ENCODE measurements at places on chromosomes 7 and 10.

DNA sequence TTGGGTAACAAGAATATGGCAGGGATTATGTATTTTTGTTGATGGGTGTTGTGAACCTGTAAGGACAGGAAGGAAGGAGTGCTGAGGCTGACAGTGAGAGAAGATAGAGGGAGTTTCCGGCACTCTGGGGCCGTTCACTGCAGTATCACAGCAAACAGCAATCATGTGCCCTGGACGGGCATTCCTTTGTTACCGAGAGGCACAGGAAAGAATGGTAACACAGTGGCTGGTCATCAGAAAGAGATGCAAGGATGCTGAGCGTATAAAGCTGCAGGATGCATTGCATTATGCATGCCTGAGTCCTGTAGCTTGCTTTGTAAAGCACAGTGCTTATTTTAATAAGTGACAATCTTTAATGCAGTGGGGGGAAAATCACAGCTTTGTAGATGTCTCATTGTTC, 286.8 kb downstream of the RPS24 start:
- DNase-seq, result no peak

DNA sequence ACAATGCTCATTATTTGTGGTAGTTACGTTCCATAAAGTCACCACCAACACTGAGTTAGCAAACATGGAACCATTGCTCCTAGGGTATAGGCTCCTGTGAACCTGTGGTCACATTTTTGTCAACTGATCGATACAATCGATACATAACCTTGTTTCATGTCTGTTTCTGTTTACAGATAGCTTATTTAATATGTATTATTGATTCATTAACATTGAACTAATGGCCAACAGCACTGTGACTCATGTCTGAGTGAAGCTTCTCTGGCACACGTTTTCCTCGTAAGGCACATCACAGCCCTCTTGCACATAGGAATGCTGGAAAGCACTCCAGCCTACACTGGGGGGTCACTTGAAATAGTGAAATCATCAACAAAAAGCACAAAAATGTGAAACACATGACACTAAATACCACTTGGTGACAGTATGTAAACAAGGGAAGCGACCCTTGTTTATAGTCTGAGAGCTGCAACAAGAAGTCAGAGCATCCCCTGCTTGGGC, 27.0 kb downstream of the GHRHR start:
- no peak for DNase-seq

DNA sequence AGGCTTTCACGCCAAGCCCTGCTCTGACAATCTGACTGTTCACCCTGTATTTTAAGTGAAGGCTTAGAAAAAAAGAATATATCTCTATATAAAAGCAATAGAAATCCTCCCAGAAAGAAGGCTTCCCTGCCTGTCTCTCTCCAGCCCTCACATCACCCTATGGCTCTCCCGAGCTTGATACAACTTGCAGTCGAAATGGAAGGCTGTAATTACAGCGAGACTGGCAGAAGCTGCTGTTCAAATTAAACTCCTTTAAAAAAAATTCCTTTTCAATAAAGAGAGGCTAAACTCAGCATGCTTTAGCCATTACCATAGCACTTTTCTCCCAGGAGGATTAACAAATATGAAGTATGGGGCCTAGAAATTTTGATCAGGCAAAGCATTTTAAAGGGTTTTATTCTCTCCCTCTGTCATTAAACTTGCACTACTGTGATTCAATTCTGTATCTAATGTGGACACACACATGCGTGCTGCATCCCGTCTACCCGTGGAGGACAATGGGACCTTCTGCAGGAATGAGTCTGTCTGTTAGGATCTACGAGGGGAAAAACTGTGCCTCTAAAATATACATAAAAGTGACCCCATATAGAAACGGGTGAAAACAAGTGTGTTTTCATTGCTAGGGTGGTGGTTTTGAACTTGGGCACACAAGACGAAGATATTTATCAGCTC, 223.8 kb downstream of the USP6NL start:
- no peak for DNase-seq

GRCh38 chr10:48251525-48252353, 22.8 kb downstream of the FRMPD2 start:
- peak; percentile 28 for DNase-seq

DNA sequence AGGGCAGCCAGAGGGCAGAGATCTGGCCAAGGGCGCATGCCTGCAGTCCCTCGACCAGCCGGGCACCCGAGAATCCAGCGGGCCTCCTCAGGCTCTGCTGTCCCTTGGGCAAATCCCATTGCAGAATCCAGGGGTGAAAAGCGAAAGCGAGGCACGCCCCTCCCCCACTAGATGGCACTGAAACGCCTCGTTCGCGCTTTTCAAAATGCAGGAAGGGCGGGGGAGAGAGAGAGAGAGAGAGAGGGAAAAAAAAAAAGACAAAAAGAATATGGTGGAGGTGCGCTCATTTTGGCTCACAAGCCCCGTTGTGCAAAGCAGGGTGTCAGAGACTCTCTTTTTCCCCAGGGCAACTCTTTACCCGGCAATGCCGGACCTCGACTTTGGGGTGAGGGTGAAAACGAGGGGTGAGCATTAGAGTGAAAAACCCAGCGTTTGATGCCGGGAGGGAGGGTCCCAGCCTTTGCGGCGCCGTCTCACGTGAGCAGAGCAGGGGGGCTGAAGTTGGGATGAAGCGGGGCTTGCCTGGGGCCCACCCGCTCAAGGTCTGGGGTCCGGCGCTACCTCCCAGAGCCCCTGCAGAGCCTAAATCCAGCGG, 2.5 kb upstream of the TMEM178B start:
- DNase-seq, result peak; percentile 84

- no peak for DNase-seq
These were observed 635 bp downstream of the ZNF12 start for GRCh38 chr7:6705959-6706665.

DNA sequence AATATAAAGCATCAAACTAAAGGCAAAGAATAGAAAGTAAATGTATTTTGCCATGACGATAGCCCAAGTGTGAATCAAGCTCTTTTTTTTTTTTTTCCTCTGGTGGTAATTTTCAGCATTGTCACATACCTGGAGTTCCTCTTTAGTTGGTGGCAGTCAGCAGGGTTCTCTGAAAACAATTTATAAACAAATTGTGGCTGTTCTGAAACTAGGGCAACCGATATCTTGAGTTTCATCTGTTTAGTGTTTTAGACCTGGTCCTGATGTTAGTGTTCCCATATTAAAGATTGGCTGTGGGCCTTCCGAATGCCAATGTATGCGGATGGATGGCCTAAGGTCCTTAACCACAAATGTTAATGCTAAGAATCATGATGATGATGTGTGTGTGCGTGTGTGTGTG, 713.1 kb downstream of the GATA3 start:
- DNase-seq, result no peak

DNA sequence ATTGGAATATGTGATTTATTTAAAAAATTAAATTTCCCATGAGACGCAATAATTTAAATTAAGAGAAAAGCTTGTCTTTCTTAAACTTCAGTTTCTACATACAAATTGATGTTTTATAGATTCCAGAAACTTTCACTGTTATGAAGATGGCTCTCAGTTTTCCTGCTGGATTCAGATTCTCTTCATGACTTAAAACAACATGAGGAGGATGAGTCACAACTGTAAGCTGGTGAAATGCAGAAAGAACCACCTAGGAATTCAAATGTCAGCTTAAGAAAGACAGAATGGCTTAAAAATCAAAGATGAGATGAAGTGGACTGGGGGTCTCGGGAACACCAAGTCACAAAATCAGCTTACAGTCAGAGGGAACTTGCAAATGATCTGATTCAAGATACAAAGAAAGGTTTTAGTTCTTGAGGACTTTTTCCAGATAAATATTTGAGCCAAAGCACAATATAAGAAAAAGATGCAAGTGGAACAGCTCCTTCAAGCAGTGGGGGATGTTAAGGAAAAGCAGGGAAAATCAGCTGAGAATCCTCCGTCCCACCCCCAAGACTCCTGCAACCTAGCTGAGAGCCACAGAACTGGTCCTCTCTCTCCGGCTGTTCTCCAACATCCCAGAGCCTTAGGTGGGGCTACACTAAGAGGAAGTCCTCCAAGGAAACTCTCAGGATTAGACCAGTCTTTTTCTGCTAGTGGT, 279.8 kb downstream of the KCNMA1 start:
- no peak for DNase-seq

DNA sequence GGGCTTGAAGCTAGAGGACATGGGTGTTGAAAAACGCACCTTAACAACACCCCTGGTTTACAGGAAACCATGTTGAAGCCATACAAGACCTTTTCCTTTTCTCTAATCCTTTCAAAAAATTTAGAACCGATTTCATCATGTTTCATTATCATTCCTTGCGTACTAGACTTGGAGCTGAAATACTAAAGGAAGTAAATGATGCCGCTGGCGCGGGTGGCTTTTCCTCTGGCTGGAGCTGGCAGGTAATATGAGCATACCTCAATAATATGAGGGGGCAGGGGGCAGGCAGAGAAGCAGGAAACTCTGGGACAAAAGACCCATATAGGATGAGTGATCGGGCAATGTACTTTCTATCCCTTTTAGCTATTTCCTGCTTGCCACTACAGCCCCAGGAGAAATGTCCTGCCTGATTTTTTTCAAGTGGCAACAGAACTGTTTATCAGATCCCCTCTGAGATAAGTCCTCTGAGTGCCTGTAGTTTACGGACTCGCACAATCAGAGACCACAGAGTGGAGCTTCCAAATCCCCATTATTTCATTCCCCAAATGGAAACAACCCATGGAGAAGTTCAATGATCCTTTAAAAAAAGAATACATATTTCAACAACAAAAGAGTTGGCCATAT, 450.1 kb downstream of the KCNMA1 start:
- no peak for DNase-seq
